Foreskin keratinocyte (primary cell): ENCODE measurements at places on chromosomes 4 and X. TPM values are rescaled to one million over a fixed set of nuclear protein-coding genes. Genes with fewer than 3 reads are reported as not detected.

The GYG2 gene
- not detected in 2 replicates for polyA plus RNA-seq

GRCh38 chr4:77023920-77024319 is 51.9 kb downstream of the CCNI start:
- DNase-seq = no peak

DNA sequence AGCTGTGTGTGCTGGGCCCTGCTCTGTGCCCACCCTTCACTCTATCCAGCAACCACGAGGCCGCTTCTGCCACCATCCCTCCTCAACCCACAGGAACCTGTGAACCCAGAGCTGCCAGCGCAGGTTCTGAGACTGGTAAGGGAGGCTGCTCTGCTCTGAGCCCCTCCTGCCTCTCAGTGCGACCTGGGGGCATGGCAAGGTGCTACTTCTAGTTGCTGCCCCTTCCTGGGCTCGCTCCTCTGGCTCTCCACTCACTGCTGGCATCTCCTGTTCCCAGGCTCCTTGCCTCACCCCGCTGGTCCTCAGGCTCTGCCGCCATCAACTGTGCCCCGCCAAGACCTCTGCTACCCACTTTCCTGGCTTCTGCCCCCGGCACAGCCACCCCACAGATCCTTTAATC is 39.3 kb downstream of the RNF212 start:
- DNase-seq = no peak

- no peak for DNase-seq
These were observed 105.8 kb downstream of the FIP1L1 start for GRCh38 chr4:53483250-53483649.

- no peak for DNase-seq
These were observed 28.6 kb downstream of the DCLK2 start for GRCh38 chr4:150106886-150107285.
